NCI-H1092 (cell line): ENCODE measurements at places on chromosomes 6 and 20.

- DNase-seq: no peak
Measured at GRCh38 chr6:85685713-85686112, 43.0 kb upstream of the SYNCRIP start.

GRCh38 chr20:33826270-33826897, 15.2 kb downstream of the CHMP4B start:
- no peak for DNase-seq

GRCh38 chr20:62357187-62357667, 9.9 kb downstream of the LAMA5 start:
- DNase-seq: no peak

- DNase-seq: no peak
Measured at GRCh38 chr6:20234136-20234535, 21.9 kb upstream of the MBOAT1 start.

DNA sequence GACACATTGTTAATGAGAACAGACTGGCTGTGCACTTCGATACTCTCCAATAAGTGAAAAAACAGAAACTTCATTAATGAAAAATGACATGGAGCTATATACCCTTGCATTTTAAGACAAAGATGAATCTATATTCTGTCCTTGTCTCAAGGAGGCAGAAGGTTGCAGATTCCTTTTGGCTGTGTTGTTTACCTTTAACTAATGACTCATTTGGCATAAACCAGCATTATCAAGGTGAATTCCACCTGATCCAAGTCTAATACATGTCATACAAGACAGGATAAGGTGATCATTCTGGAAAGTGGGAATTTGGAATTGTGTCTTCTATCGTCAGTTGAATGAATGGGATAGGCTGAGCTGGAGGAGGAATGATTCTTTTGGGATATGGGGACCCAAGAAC, 192.9 kb downstream of the PLCB4 start:
- no peak for DNase-seq

DNA sequence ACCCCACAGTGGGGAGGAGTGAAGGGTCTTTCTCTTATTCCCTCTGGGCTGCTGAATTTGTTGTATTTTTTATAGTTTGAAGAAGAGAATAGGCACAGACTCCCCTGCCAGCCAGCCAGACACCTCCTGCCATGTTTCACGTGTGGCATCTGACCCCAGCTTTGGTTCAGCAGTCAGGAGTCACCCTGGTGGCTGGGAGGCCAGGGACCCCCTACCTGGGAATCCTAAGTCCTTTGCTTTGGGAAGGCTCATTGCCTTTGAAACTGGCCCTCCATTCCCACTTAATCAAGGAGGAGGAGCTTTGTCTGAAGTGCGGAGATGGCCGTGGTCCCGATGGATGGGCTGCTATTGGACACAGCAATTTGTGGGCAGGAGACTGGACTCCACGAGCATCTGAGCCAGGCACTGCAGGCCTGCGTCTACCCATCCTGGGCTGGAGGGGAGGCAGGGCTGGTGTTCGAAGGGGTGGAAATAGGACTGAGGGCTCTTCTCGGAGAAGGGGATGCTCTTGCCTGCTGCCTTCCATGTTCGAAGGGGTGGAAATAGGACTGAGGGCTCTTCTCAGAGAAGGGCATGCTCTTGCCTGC, 196.1 kb downstream of the DLL1 start:
- DNase-seq: no peak
